ENCODE measurements at places on chromosomes 7 and 10.
A peak's percentile ranks its signal among the peaks of the same experiment; 100 is the strongest.

- no peak for DNase-seq
Observed at GRCh38 chr7:128708824-128709223, 30.3 kb upstream of the CALU start.

GRCh38 chr7:13262929-13263530 is 575.6 kb downstream of the ARL4A start:
- DNase-seq, result peak; percentile 73

DNA sequence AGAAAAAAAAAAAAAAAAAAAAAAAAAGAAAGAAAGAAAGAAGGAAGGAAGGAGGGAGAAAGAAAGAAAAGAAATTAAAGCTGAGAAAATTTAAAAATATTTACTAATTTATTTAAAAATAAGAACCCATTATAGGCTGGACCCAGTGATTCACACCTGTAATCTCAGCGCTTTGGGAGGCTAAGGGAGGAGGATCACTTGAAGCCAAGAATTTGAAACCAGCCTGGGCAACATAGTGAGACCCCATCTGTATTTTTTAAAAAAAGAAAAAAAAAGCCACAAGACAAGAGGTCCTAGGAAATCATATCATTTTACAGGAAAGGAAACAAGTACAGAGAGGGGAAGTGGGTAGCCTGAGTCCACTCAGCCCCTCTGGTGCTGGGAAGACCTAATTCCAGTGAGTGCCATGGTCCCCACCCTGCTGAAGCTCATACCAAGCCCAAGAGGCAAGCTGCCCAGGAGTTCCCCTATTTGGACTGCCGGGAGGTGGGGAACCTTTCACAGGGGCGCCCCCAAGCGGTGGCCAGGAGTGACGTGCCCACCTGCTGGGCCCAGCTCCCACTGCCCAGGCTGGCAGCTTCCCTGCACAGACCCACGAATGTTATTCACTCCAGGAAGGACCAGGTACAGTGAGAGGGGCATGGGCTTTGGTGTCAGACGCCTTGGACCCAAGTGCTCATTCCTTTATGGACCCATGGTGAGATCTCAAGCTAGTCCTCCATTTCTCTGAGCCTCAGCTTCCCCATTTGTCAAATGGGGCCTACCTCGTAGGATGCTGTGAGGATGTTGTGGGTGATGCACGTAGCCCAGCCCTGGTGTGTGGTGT is 133.6 kb downstream of the ZMIZ1 start:
- DNase-seq, result peak; percentile 64

- no peak for DNase-seq
Observed at GRCh38 chr10:58382489-58382995, 2.7 kb upstream of the TFAM start.

DNA sequence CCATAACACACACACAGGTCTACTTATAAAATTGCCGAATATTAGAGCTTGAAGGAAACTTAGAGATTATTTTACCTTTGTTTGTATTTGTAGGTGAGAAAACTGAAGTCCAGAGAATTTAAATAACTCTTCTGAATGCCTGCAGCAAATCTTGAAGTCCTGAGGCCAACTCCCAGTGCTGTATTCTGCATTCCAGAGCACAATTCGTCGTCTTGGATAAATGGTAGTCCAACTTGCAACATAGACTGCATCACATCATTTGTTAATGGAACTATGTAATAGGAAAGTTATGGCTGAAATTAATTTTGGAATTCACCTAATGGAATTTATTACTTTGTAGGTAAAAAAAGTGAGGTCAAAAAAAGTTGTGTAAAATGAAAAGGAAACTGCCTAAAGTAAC is 37.3 kb upstream of the SEMA3D start:
- no peak for DNase-seq

- DNase-seq, result peak; percentile 75
Observed at GRCh38 chr10:89515031-89515841, 20.2 kb downstream of the SLC16A12 start.

DNA sequence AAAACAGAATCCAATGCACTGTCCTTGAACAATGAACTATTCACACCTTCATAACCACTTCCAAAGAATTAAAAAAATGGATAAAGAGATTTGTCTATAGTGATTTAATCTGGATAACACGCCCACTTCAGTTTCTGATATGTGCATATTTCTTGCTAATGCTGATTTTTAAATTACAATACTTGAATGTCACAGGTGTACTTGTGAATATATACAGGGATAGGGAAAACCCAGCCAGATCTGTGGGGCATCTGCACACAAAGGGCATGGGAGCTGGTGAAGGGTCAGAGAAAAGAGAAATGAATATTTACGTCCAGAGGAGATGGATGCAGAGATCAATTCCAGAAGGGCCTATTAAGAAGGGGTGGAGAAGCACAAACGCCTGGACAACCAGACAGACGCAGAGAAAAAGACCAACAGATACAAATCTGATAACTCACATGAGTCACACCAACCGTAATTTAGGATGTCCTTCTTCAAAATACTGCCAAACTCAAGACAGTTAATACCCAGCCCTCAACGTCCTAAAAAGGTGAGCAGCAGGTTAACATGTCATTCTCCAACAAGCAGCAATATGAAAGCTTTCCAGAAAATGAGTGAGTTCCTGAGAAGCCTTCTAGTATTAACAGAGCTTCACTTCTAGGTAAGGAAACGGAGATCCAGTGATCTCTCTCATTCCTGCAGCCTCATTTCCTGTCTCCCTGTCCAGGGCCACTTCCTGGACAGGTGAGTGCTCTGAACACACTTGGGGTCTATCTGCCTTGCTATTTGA is 41.9 kb downstream of the PIP4K2A start:
- DNase-seq, result no peak

DNA sequence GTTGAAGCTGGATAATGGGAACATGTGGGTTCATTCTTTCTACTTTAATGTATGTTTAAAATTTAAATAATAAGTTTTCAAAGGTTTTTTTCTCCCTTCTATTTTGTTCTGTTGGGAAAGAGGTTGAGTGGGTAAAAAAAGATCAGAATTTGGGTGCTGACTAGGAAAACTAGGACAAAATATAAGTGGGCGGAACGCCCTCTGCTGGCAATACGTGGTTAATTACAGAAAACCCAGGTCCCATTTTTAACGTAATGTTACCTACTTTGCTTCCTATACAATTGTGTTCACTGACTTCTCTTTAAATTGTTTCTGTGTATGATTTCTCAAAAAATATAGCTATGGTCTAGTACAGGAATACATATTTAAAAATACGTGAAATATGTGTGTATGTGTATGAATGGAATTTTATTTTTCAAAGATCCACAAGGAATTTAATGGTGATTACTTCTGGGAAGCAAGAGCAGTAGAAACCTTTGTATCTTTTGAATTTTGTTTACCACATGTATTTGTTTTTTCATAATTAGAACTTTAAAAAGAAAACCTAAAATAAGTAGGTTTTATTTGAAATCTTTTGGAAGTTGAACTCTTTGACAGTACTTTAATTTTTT is 8.7 kb downstream of the ECD start:
- peak; percentile 61 for DNase-seq

- no peak for DNase-seq
Observed at GRCh38 chr7:68785036-68785435, 813.2 kb upstream of the AUTS2 start.

Measured in ACHN (cell line).